ENCODE measurements at places on chromosomes 13 and 19.

GRCh38 chr13:21230516-21230915 is 54.1 kb downstream of the MRPL57 start:
- no peak for DNase-seq

DNA sequence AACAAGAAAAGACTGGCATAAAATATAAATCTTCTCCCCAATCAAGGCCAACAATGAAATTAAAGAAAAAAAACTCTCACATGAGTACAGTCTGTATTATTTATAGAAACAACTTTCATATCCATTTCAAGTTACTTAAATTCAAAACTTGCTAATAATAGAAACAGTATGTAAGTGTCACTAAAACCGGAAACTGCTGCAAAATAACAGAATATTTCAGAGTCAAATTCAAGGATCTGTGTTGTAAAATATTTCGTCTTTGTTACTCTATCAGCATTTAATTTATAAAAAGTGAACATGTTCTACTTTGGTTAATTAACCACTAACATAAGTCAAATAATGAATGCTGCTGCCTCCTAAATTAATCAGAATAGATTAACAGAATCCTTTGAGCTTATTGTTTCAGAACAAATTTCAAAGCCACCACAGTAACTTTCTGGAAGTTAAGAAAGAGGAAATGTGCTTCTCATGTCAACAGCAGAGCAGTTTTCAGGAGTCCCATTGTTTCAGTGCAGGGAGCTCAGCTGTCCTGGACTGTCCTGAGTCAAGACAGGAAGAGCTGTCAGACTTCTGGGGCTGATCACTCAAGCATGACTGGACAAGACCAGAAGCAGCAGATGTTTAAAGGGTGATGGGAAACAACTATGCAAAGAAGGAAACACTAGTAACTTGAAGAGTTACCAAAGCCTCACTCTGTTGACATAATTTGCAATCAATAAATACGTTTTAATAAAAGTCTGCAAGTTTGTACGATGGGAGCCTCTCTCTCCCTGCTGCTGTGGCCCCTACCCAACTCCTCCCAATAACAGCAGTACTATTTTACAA is 76.9 kb downstream of the FOXO1 start:
- peak; percentile 56 for DNase-seq

- DNase-seq = peak; percentile 18
Measured at GRCh38 chr13:36282821-36283432, 14.7 kb downstream of the CCDC169 start.

DNA sequence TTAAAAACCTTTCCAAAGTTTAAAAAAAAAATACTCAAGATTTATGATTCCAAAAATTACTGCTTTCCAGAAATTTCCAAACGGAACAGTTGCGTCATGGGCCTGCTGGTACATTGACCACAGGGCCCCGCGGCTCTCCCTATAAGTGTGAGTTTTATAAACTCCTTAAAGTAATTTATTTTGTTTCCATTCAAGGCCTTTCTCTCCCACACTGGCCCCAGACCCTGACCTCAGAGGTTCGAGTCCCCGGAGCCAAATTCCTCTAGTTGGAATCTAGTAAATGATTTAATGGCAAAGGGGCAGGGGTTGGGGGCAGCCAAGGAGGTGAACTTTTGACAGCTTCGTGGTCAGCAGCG is 97.5 kb downstream of the INSR start:
- DNase-seq = no peak

DNA sequence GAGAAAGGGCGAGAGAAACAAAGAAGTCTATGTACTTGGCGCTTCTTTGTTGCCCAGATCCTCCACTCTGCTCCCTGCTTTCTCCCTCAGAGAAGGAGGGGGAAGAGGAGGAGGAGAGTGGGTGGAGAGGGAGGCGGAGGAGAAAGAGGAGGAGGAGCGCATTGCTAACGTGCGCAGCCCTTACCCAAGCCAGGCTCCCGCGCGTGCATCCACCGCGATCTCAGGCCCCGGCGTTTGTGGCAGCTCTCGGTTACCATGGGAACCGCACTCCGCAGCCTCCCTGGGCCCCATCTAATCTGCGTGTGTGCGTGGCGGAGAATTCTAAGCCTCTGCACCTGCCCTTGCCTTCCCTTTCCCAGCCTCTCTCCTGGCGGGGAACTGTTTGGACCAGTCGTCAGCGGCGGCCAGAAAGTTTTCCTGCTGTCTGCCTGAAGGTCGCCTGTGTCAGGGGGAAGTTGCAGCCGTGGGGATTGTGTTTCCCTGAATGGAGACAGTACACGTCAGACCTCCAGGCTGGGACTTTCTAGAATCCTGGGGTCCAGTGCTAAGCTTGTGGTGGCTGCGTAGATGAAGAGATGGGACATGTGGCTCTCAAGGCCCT is at the start of gene ERICH6B:
Gene ERICH6B (minus strand): TSS at position 239 of the 601 bp plus-strand sequence. CDS start 18,734 bp downstream, outside the sequence.
- no peak for DNase-seq

DNA sequence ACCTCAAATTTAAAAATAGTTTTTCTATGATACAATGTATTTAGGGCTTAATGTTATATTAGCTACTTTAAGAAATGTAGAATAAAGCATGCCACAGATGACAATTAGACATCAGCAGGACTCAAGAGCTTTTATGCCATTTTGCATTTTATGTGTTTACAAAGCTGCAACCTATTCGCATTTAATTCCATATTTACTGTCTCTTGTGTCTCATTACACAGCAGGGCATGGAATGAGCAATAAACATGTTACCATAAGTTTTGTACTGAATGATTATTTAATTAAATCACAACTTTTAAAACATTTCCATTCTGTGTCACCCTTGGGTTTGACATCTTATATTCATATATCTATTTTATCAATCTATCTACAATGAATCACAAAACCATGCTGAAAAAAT is 1756.9 kb downstream of the PCDH9 start:
- no peak for DNase-seq

DNA sequence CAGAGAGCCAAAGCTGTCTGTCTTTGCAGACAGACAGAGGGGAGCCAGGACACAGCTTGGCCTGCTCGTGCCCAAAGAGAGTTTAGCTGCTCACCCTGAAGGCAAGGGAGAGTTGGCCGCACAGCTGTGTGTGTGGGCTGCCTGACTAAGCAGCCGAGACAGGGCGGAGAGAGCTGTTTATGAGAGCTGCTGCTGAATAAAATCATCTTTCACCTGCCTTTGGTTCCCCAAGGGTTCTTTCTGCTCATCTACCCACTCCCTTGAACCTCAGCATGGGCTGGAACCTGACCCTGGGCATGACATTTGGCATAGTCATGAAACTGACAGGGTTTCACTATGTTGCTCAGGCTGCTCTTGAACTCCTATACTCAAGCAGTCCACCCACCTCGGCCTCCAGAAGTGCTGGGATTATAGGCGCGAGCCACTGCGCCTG is 98.2 kb downstream of the RBM26 start:
- no peak for DNase-seq

DNA sequence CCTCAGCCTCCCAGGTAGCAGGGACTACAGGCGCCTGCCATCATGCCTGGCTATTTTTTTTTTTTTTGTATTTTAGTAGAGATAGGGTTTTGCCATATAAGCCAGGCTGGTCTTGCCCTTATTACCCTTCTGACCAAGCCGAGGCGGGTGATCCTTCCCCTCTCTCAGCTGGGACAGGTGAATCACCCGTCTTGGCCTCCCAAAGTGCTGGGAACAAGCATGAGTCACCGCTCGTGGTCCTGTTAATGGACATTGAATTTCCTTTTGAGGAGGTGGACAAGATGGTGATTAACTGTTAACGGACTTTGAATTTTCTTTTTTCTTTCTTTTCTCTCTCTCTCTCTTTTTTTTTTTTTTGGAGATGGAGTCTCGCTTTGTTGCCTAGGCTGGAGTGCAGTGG is 10.6 kb downstream of the CD70 start:
- DNase-seq = no peak

GRCh38 chr19:1756264-1756663 is 3.0 kb downstream of the ONECUT3 start:
- no peak for DNase-seq

- no peak for DNase-seq
Measured at GRCh38 chr13:27266917-27267316, 3.7 kb upstream of the RASL11A start.

GRCh38 chr13:51286135-51287002 is 53.1 kb upstream of the SERPINE3 start:
- peak; percentile 76 for DNase-seq

DNA sequence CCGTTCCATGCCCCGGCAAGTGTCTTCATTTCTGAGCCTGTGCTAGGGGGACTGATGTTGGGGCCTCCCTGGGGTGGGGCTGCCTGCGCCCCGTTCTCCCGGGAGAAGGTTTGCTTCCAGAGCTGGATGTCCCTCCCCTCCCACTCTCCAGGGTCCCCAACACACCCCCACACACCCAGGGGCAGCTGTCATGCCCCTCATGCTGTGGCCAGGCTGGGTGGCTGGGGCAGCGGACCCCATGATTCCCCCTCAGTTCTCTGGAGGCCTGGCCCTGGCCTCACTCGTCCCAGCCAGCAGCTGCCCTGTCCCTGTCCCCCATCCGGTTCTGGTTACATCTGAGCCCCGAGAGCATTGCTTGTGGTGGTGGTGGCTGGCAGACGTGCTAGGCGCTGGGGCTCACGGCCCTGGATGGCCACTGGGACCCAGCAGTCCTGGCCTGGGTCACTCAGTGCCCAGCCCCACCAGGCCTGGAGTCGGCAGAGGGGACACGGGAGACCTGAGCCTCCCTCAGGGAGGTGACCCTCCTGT is 184.8 kb downstream of the KDM4B start:
- DNase-seq = no peak

GRCh38 chr13:28485097-28485496 is 9.8 kb downstream of the FLT1 start:
- DNase-seq = no peak

DNA sequence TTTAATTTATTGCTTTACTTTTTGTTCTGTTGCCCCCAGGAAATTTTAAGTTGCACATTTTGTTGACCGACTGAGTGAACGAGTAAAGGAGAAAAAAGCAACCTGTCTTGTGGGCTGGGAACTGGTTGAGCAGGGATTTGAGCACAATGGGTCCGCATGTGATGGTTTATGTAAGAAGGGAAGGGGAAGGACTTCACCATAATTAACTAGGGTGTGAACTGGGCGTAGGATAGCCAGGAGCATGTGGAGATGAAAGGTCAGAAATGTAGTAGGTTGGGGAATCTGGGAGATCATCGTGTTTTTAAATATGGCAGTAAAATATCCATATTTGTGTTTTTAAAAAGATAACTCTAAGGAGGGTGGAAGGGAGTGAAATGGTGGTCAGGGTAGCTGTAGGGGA is 99.9 kb downstream of the GPC5 start:
- no peak for DNase-seq

DNA sequence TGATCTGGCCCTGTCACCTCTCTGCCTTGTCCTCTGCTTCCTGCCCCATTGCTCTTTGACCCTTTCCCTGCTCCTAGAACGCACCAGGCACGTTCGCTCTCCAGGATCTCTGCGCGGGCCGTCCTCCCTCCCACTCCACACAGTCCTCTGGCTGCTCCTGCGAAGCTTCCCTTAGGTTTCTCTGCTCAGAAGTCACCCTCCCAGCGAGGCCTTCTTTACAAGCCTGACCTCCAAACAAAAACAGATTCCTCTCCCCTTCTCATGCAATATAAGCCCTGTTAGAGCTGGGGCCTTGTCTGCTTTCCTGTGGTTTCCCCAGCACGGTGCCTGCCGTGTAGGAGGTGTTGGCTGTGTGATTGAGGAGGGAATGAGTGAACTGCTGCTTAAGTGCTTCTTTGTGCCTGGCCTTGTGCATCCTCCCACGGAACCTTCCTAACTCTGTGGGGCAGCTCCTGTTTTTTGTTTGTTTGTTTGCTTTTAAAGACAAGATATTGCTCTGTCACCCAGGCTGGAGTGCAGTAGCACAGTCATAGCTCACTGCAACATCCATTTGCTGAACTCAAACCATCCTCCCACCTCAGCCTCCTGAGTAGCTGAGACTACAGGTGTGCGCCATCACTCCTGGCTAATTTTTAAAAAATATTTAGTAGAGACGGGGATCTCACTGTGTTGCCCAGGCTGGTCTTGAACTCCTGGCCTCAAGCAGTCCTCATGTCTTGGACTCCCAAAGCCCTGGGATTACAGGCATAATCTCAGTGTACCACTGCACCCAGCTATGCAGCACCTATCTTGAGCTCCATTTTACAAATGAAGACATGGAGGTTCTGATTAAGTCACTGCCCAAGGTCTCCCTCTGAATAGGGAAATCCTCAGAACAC is 82.0 kb downstream of the SIPA1L3 start:
- no peak for DNase-seq

DNA sequence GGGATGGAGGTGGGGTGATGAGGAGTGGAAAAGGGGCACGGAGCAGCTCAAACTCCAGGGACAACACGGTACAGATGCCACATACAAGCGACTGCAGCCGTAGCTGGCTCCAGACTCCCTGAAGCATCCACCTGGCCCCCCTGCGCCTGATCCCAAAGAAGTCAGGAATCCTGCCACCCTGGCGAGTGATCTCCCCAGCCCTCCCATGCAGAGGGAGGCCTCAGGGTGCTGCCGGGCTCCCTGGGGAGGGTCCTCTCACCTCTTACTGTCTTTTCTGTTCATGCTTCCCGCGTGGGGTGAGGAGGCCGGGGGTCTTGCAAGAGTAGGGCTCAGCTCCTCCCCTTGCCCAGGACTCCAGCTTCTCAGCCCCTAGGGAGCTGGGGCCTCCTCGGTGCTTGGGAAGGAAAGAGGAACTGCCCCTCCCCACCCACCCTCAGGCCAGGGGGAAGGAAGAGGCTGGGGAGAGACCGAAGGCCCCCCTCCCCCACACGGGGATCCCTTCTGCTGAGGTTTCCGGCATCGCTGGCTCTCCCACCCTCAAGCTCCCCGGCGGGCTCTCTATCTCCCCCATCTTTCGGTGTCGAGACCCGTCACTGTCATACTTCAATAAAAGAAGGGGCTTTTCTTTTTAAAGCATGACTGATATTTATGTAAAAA is at the start of gene RASGRP4:
Gene RASGRP4 (minus strand): TSS at position 410 of the 657 bp plus-strand sequence. CDS start 128 bp downstream, at position 282.
- peak; percentile 70 for DNase-seq

DNA sequence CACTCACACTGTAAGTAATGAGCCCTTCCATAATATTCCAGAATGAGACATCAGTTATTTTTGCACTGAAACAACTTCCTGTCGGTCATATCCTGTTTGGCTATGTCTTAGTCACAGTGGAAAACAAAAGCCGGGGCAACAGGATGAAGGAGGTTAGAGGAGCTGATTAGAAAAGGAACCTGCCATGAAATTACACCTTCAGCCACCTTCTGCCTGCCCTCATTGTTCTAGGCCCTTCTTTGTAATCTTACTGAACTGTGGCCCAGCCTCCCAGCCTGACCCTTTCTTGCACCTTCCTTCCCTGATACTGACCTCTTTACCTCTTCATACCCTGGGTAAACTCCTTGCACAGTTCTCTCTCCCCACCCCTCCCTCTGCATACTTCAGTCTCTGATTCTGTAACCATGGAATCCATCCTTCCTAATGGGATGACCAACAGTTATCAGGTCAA is 67.3 kb downstream of the DOCK9 start:
- no peak for DNase-seq

DNA sequence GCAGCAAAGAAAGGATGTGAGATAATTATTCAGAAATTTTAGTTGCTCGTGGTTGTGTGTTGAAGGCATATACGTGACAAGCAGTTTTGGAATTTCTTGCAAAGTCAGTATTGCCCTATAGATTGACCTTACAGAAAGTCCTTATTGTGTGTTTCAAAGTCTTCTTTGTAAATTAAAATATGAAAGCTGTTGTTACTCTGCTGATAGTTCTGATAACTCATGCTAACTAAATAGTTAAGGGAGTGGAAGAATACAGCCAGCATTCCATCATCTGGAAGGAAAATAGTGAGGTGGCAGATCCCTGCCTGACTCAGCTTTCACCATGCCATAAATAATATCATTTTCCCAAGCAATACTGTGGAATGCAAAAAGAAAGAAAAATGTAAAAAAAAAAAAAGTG is 27.2 kb downstream of the WASF3 start:
- DNase-seq = no peak

GRCh38 chr13:29545988-29546387 is 49.5 kb downstream of the SLC7A1 start:
- DNase-seq = no peak

- DNase-seq = no peak
Measured at GRCh38 chr19:35524181-35524837, 3.8 kb downstream of the SBSN start.
